ENCODE measurements at places on chromosomes 1 and 21.

- no peak for DNase-seq
Measured at GRCh38 chr1:178109348-178110143, 15.6 kb downstream of the RASAL2 start.

DNA sequence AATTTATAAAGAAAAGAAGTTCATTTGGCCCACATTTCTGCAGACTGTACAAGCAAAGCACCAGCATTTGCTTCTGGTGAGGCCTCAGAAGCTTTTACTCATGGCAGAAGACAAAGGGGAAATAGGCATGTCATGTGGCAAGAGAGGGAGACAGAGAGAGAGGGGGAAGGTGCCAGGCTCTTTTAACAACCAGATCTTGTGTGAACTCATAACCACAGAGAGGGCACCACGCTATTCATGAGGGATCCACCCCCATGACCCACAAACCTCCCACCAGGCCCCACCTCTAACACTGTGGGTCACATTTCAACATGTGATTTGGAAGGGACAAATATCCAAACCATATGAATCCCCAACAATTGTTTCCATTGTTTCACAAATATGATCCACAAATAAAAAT is 467.9 kb downstream of the SIPA1L2 start:
- no peak for DNase-seq

- DNase-seq = no peak
Measured at GRCh38 chr1:209421978-209422680, 161.4 kb upstream of the CAMK1G start.

- no peak for DNase-seq
Measured at GRCh38 chr21:21385404-21385803, 387.2 kb downstream of the NCAM2 start.

DNA sequence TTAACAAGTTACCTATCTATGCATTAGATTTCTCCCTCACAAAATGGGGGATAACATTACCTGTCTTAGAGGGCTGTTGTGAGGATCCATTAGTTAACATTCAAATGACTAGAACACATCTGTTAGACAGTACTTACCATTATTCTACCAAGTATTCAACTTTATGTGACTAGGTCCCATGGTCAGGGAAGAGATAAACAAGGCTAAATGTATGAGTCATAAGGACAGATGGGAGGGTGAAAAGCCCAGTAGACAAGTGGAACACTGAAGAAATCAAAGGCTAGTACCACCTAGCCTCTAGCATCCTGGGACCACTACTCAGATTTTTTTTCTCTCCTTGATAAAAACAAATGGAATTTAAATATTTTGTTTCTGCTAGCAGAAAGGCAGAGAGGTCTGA is 9.0 kb upstream of the VHLL start:
- no peak for DNase-seq

DNA sequence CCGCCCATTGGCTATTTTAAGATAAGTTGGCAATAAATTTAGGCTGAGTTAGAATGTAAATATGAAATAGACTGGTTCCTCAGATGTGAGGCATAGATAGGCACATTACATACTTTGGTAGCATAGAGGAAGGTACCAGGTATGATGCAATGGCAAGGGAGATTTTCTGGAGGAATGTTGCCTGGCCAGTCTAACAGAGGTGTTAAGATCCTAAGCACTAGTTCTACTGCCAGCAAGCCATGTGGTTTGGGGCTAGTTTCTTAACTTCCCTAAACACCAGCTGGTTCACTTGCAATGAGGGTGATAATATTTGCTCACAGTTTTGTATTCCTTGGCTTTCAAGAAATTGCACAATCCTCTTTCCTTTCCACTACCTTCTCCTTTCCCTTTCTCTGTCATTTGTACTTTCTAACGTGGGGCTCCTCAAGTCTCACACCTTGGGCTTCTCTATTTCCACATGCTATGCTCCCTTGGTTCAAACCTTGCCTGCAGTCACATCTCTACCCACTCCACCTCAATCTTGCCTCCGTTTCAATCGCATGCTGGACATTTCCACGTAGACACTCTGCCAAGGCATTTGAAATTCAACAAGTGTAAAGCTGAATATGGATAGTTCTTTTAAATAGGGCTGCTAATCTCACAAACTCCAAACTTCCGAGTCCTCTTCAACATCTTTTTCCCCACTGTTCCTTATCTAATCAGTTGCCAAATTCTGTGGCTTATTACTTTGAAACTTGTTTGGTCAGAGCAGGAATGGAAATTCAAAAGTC is 4.7 kb upstream of the CD55 start:
- DNase-seq = no peak

DNA sequence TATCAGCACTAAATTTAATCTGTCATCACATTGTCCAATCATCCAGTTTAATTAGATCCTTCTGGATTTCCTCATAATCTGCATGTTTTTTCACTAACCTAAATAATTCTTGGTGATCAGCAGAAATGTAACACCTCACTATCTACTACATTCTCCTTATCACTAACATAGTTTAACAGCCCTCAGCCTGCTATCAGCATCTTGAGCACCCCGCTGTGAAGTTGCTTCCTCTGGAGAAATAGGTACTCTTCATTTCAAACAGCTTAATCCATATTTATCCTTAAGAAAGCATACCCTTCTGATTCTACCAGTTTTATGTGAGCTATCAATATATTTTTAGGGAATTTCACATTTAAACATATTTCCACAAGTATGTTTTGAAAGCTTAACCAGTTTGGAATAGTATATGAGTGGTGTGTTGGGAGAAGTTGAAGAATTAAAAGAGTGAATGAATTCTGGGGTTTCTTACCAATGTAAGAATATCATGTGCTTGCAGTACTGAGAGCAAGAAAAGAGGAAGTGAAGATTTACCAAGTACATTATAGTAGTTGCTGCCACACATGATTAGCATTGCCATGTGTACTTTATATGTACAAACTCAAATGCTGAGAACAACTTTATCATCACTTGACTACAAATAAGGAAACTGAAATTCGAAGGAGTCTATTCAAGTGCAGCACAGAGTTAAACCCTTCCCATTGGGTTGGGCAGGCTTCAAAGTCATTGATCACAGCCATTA is 771.1 kb upstream of the ADGRL4 start:
- DNase-seq = no peak

DNA sequence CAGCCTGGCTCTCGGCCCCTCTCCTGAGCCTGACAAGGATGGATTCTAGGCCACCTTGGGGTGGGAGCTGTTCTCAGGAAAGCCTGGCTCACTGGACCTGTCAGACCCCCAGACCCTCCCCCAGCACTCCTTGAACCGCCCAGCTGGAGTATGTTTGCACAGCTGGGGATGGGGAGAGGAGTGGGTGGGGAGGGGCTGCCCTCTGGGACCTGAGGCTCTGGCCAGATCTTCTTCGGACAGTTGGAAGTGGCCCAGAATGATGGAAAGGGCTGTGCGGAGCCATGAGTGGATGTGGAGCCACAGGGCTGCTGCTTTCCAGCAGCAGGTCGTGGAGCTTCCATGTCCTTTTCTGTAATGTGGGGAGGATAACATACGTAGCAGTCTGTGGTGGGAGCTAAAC is 43.0 kb upstream of the TRABD2B start:
- DNase-seq = no peak

GRCh38 chr1:111399792-111400610 is 27.5 kb downstream of the OVGP1 start:
- DNase-seq = no peak

DNA sequence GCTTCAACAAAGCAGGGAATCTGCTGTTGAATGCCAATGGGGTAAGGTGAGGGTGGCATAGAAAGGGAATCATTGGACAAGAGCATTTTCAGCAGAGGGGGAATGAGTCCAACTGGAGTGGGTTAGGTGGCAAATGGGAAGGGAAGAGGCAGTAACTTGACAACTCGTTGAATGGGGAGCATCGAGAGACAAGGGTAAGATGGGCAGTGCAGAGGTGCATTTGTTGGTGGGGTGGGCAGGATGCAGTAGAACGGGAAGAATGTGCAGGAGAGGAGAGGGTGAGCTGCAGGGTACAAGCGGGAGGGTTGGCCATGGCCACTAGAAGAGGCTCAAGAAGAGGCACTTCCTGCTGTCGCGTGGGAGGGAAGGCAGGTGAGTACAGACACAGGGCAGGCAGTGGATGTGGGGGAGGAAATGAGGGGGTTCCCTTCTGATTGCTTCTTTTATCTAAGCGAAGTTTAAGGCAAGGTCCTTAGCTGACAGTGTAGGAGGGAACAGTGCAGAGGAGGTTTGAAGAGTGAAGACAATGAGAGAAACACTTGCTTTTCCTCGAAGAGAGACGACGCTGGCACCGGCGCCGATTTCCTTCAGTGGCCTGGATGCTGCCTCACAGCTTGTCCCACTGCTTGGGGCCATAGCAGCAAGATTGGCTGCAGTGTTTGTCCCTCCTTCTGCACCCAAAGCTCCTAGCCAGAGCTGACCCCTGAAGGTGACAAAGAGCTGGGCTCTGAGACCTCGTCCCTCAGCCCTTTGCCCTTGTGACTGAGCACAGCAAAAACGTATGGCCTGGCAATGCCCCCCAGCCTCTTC is 3.2 kb upstream of the IKBKE start:
- no peak for DNase-seq
